ENCODE measurements at places on chromosomes 11 and 22.

- no peak overlapping the region for H3K4me3 ChIP-seq
- no peak for DNase-seq
- H3K4me1 ChIP-seq: no peaks in the 10 kb centered on the region
- H3K27ac ChIP-seq: no peak overlapping the region
- no peaks in the 10 kb centered on the region for H3K27me3 ChIP-seq
These were observed 508.2 kb downstream of the METTL15 start for GRCh38 chr11:28616160-28616965.

- H3K27me3 ChIP-seq: no peaks in the 10 kb centered on the region
- H3K4me3 ChIP-seq: no peak overlapping the region
- DNase-seq: no peak
- no peak overlapping the region for H3K27ac ChIP-seq
- no peaks in the 10 kb centered on the region for H3K4me1 ChIP-seq
These were observed 2.7 kb upstream of the MYRF start for GRCh38 chr11:61749591-61750217.

- H3K4me3 ChIP-seq: no peak overlapping the region
- DNase-seq: no peak
- H3K36me3 ChIP-seq: no peaks in the 10 kb centered on the region
- H3K4me1 ChIP-seq: no peaks in the 10 kb centered on the region
- H3K27ac ChIP-seq: no peak overlapping the region
These were observed 58.8 kb downstream of the NAV2 start for GRCh38 chr11:19771463-19771862.

- peaks cover 8% of the 10 kb centered on the region for H3K4me1 ChIP-seq
- no peak overlapping the region for H3K4me3 ChIP-seq
- H3K27ac ChIP-seq: no peak overlapping the region
- H3K27me3 ChIP-seq: no peaks in the 10 kb centered on the region
These were observed 4.5 kb upstream of the TPBGL start for GRCh38 chr11:75236062-75236461.

DNA sequence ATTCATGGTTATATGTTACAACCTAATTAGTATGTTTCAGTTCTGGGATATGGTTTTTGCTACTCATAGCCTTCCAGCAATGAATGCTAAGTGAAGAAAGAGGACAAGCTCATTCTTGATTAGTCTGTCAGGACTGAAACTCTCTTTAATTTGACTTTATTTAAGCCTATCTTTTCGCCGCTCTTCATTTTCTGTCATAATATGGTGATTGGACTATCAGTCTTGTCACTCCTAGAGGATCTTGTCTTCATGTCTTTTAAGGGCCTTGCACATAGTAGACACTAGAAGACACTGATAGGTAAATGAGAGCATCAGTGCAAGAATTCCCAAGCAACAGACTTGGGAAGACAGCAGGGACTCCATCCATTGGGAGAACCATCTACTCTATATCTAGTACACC is 18.9 kb upstream of the MTCH2 start:
- H3K27ac ChIP-seq: no peak overlapping the region
- no peak overlapping the region for H3K4me3 ChIP-seq
- H3K36me3 ChIP-seq: no peaks in the 10 kb centered on the region
- peaks cover 3% of the 10 kb centered on the region for H3K27me3 ChIP-seq
- DNase-seq: no peak

- H3K4me3 ChIP-seq: no peak overlapping the region
- H3K27me3 ChIP-seq: no peaks in the 10 kb centered on the region
- no peak for DNase-seq
- no peak overlapping the region for H3K27ac ChIP-seq
- H3K36me3 ChIP-seq: no peaks in the 10 kb centered on the region
- no peaks in the 10 kb centered on the region for H3K4me1 ChIP-seq
These were observed 7.1 kb upstream of the SLC35E4 start for GRCh38 chr22:30628491-30628890.

GRCh38 chr11:47087801-47088200 is 88.9 kb downstream of the ARFGAP2 start:
- DNase-seq: no peak
- no peak overlapping the region for H3K4me3 ChIP-seq
- no peaks in the 10 kb centered on the region for H3K36me3 ChIP-seq
- H3K27me3 ChIP-seq: no peaks in the 10 kb centered on the region
- H3K27ac ChIP-seq: no peak overlapping the region

DNA sequence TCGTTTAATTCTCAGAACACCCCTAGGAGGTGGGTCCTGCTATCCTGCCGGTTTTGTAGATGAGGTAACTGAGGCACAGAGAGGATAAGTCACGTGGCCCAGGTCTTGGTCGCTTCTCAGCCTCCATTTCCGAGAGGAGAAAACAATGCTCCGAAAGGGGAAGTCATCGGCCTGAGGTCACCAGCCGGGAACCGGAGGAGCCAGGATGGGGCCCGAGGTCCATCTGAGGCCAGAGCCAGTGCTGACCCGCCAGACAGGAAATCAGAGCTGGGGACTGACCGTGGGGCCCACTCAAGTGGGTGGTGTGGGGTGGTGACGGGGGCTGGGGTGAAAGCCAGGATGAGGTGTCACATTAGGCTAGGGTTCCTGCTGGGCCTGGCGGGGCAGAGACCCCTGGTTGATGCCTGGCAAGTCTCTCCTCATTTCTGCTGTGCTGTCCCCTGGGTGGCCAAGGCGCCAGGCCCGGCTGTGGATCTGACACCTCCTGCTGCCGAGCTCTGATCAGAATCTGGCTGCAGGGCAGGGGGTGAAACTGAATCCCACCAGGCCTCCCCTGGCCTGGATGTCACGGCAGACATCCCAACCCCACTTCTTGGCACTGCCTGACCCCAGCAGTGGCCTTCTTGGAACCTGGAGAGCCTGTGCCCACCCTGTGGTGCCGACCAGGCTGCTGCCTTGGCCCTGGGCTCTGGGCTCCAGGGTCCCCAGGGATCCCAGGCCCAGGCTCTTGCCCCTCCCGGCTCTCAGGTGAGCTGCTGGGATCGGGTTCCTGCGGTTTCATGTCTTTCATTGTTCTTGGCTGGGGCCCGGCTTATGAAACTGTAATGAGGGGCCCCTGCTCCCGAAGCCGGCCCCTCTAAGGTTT is 12.0 kb downstream of the TRIOBP start:
- no peak overlapping the region for H3K27ac ChIP-seq
- H3K4me3 ChIP-seq: no peak overlapping the region
- no peak for DNase-seq
- H3K27me3 ChIP-seq: no peaks in the 10 kb centered on the region
- no peaks in the 10 kb centered on the region for H3K4me1 ChIP-seq
- peaks cover 4% of the 10 kb centered on the region for H3K36me3 ChIP-seq

DNA sequence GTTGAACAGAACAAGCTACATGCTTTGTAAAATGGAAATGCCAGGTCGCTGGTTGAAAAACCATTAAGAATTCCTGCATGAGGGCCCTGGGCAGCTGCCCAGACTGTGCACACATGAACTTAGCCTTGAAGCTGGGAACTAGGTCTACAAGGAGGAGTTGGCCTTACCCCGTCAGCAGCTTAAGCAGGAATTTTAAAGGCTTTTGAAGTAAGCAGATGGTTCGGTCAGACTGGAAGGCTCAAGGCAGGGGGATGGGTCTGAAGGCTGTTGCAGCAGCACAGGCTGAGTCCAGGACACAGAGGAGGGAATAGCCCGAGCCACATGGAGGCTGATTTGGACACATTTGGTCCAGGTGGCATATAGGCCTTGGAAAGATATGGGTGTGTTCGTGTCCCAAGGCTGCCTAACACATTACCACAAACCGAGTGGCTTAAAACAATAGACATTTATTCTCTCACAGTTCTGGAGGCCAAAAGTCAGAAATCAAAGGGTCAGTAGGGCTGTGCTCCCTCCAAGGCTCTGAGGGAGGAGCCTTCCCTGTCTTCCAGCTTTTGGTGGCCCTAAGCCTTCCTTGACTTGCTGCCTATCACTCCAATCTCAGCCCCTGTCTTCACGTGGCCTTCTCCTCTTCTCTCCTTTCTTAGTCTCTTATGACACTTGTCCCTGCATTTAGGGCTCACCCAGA is 11.6 kb downstream of the LIF start:
- DNase-seq: no peak
- H3K4me1 ChIP-seq: no peaks in the 10 kb centered on the region
- no peak overlapping the region for H3K4me3 ChIP-seq
- no peak overlapping the region for H3K27ac ChIP-seq
- H3K36me3 ChIP-seq: no peaks in the 10 kb centered on the region

- H3K4me3 ChIP-seq: no peak overlapping the region
- H3K27ac ChIP-seq: no peak overlapping the region
- no peaks in the 10 kb centered on the region for H3K27me3 ChIP-seq
- H3K4me1 ChIP-seq: no peaks in the 10 kb centered on the region
These were observed 40.2 kb upstream of the BDNF start for GRCh38 chr11:27740362-27741013.

- H3K27me3 ChIP-seq: peaks cover 2% of the 10 kb centered on the region
- no peaks in the 10 kb centered on the region for H3K36me3 ChIP-seq
- no peak overlapping the region for H3K4me3 ChIP-seq
- no peak for DNase-seq
These were observed 86.1 kb upstream of the WNT7B start for GRCh38 chr22:46062971-46063631.

- H3K27ac ChIP-seq: no peak overlapping the region
- H3K4me1 ChIP-seq: no peaks in the 10 kb centered on the region
- no peaks in the 10 kb centered on the region for H3K36me3 ChIP-seq
- H3K4me3 ChIP-seq: no peak overlapping the region
- H3K27me3 ChIP-seq: no peaks in the 10 kb centered on the region
- DNase-seq: no peak
These were observed 983.4 kb upstream of the FAT3 start for GRCh38 chr11:91241226-91241625.

- no peaks in the 10 kb centered on the region for H3K36me3 ChIP-seq
- H3K27me3 ChIP-seq: no peaks in the 10 kb centered on the region
- peaks cover 14% of the 10 kb centered on the region for H3K4me1 ChIP-seq
These were observed at the start of gene ENTHD1 for GRCh38 chr22:39893526-39893925. Gene ENTHD1 (minus strand): TSS chr22:39893760. CDS start chr22:39887748, 6,012 bp downstream.

DNA sequence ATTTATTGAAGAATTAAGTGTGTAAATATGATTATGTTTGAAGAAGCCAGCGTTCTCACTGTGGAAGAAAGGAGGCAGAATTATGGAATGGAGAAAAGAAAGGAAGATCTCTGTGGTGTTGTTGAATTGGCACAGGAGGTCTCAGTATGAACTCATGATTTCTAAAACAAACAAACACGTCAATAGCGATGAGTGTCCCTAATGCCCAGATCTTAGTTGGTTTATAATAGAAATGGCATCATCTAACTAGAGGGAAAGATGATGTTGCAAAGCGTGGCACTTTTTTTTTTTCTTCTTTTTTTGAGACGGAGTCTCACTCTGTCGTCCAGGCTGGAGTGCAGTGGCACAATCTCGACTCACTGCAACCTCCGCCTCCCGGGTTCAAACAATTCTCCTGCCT is 39.2 kb upstream of the SLN start:
- H3K4me1 ChIP-seq: no peaks in the 10 kb centered on the region
- H3K36me3 ChIP-seq: no peaks in the 10 kb centered on the region
- no peak overlapping the region for H3K27ac ChIP-seq
- no peak overlapping the region for H3K4me3 ChIP-seq

DNA sequence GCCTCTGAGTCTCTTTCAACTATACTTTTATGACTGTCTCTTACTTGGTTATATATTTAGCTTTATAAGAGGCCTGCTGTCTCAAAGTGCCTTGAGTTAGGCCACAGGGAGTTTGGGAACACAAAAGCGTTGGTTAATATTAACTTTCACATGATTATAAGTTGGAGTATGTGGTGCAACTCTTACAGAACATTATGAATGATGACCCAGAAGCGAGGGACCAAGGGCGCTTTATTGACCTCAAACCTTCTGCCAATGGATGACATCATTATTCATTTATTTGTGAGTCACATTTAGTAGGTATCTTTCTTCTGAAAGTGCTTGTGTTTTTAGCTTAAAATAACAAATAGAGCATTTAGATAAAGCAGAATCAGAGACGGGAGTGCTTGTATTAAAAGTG is 298.0 kb upstream of the ZC3H12C start:
- no peaks in the 10 kb centered on the region for H3K36me3 ChIP-seq
- H3K27me3 ChIP-seq: no peaks in the 10 kb centered on the region
- H3K27ac ChIP-seq: no peak overlapping the region
